Effector memory CD4-positive, alpha-beta T cell (primary cell): ENCODE measurements at places on chromosomes 2 and 18.

DNA sequence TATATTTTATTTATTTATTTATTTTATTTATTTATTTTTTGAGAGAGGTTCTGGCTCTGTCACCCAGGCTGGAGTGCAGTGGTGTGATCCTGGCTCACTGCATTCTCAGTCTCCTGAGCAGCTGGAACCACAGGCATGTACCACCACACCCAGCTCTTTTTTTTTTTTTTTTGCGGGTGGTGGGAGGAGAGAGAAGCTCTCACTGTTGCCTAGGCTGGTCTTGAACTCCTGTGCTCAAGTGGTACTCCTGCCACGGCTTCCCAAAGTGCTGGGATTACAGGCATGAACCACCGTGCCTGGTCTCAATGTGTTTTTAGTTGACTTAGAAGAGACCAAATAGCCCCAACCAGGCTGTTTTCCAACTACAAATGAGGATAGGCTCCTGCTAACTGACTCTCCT, 80.7 kb downstream of the PDCL3 start:
- no peaks in the 10 kb centered on the region for H3K27me3 ChIP-seq
- H3K36me3 ChIP-seq = no peaks in the 10 kb centered on the region
- H3K4me3 ChIP-seq = no peak overlapping the region
- H3K4me1 ChIP-seq = peaks cover 26% of the 10 kb centered on the region

GRCh38 chr2:62313449-62314227, 117.7 kb downstream of the B3GNT2 start:
- H3K36me3 ChIP-seq = no peaks in the 10 kb centered on the region
- no peak for DNase-seq
- no peaks in the 10 kb centered on the region for H3K27me3 ChIP-seq
- no peak overlapping the region for H3K4me3 ChIP-seq

GRCh38 chr2:107633580-107634147, 193.0 kb upstream of the RGPD4 start:
- DNase-seq = no peak
- no peak overlapping the region for H3K27ac ChIP-seq
- no peaks in the 10 kb centered on the region for H3K27me3 ChIP-seq
- H3K4me1 ChIP-seq = no peaks in the 10 kb centered on the region
- no peak overlapping the region for H3K4me3 ChIP-seq

- H3K4me1 ChIP-seq = no peaks in the 10 kb centered on the region
- H3K27me3 ChIP-seq = no peaks in the 10 kb centered on the region
- no peak for DNase-seq
- no peak overlapping the region for H3K27ac ChIP-seq
These were observed 59.0 kb upstream of the PARD3B start for GRCh38 chr2:204486321-204486720.

GRCh38 chr18:51010218-51010617, 19.8 kb upstream of the SMAD4 start:
- H3K4me3 ChIP-seq = no peak overlapping the region
- H3K36me3 ChIP-seq = no peaks in the 10 kb centered on the region
- H3K27ac ChIP-seq = no peak overlapping the region
- no peaks in the 10 kb centered on the region for H3K27me3 ChIP-seq

DNA sequence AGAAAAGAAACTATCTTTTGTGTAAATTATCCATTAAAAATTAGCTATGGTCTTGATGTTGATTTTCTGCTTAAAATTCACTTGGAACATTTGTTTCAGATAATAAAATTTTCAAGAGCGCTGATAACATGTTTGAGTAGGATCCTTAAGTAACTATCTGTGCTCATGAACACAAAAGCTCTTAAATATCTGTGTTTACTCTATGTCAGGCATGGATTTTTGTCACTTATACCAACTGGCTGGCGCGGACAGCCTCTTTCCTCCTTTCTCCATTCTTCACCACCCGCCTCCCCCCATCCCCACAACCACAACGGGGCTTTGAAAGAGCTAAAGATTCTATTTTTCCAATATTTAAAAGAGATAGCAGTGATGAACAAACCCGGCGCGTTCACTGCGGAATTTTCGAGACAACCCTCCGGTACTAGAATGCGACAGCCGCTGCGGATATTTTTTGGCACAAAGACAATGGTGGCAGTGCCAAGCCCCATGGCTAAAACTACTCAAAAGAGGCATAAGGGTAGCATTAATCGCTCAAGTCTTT, 181.5 kb downstream of the TCF4 start:
- H3K27me3 ChIP-seq = no peaks in the 10 kb centered on the region
- H3K4me1 ChIP-seq = no peaks in the 10 kb centered on the region
- DNase-seq = no peak
- H3K36me3 ChIP-seq = no peaks in the 10 kb centered on the region
- H3K27ac ChIP-seq = no peak overlapping the region
- H3K4me3 ChIP-seq = no peak overlapping the region

- no peaks in the 10 kb centered on the region for H3K27me3 ChIP-seq
- no peaks in the 10 kb centered on the region for H3K36me3 ChIP-seq
- DNase-seq = no peak
- no peak overlapping the region for H3K4me3 ChIP-seq
- H3K4me1 ChIP-seq = no peaks in the 10 kb centered on the region
These were observed 267.9 kb upstream of the PIK3C3 start for GRCh38 chr18:41687138-41687537.
